ENCODE measurements at places on chromosomes 3 and 15.
A peak's percentile ranks its signal among the peaks of the same experiment; 100 is the strongest.

DNA sequence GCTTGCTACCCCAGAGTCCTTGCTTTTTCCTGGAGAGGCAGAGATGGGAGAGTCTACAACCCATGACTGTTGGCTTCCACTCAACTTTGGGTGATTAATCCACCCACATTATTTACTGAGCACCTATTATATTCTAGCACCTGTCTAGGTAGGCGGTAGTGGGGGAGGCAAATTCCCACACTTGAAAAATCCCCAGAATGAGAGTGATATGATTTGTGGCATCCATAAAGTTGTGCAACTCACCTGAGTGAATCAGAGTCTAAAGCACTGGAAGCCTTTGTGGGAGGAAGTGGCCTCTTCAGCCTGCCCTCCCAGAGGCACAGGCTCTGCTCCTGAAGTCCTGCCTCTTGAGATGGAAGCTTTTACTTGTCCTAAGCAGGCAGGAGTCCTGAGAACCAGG, 40.4 kb upstream of the CTNNB1 start:
- DNase-seq, result no peak

DNA sequence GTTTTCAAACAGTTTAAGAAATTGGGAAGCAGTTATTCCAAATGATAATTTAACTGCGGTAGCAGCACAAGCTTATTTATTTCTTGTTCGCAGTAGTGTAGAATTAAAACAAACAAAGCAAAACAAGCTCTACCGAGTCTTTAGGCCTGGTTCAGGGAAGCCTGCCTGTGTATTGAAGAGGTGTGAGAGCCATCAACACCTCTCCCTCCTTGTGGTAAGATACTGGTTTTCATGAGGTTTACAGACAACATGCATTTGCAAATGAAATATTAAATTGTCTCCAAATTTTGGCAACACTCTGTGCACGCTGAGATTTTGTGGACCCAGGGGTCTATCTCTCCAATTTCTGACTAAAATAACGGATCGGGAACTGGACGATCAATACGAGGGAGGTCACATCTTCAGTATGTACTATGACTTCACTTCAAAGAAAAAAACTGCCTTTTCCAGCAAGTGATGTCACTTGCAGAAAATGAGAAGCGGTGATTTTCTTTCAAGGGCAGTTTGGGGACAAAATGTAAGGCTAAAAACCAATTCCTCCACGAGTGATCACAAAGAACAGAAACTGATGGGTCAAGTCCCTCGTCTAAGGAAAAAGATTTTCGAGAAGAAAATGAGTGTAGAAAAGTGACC, 721 bp downstream of the ATR start:
- DNase-seq, result no peak

DNA sequence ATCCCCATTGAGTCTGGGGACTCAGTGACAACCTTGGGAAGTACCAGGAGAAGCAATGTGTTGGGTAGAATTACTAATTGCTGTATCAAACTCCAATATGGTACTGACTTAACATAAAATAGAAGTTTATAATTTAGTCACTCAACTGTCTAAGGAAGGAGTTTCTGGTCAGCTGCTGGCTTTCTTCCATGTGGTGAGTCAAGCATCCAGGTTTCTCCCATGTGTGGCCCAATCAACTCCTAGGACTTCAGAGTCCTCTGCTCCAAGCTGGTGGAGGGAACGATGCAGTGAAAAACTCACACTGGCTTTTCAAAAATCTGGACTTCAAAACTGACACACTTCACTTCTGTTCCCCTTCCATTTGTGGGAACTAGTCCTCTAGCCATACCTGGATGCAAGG, 25.2 kb downstream of the WNT5A start:
- no peak for DNase-seq

DNA sequence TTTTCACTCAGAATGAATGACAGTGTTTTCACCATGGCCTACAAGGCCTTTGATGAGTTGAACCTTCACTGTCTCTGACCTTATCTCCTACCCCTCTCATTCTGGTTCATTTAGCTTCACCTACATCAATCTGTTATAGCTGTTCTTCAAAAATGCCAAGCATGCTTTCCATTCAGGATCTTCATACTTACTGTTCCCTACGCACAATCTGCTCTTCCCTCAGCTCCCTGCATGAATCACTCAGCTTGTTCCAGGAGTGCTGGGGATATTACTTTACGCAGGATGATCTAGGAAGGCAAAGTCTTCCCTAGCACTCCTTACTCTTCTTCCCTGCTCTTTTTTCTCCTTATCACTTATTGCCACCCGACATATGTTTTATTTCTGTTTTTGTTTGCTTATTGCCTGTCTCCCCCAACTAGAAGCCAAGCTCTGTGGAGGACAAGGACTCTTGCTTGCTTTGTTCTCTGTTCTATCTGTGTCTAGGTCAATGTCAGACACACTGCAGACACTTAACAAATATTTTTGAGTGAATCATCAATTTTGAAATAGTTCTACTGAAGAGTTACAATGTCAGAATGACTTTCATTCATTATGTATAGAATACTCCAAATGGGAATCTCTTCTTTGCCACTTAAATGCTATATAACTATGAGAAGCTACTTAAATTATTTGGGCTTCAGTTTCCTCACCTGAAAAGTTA, 238.3 kb upstream of the FEZF2 start:
- no peak for DNase-seq

DNA sequence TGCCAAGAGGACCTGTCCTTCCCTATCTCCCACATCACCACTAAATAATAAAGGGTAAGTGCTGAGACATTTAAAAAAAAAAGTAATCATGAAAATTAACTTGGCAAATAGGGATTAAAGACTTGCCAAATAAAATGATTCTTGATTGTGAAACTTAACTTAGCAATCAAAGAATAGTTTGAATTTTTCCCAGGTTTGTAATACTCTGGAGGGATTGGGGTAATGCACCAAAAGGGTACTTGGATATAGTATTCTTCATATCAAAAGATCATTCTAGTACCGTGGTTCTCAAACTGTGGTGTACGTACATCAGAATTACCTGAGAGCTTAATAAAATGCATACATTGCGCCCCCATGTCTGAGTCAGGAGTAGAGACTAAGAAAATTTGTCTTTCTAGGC, 28.5 kb downstream of the CALML4 start:
- DNase-seq, result no peak

DNA sequence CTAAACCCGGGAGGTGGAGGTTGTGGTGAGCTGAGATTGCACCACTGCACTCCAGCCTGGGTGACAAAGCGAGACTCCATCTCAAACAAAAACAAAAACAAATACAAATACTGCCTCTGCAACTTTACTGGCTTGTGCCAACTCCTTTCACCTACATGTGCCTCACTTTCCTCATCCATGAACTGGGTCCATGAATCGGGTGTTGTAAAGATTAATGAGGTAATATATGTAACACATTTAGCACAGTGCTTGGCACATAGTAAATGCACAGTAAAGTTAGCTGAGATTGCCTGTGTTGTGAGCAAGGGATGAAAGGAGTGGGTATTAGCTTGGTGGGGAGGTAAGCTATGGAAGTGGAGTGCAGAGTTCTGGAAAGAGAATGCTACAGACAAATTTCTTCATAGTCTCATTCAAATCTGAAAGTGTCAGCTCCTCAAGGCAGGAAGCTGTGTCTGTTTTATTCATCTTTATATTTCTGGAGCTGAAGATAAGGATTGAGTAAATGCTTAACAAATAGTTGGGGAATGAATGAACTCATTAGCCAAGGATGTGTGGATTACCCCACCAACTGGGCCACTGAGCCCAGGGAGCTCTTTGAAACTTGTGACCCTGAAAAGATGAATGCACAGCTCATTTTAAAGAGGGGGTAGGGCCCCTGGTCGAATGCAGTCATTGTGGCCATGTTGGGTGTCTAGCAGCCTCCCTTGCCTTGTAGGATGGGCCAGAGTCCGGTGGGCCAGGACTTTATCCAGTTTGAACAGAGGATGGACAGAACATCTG, 7.7 kb upstream of the CDCP1 start:
- no peak for DNase-seq

GRCh38 chr3:178155521-178155920, 380.7 kb upstream of the KCNMB2 start:
- no peak for DNase-seq

DNA sequence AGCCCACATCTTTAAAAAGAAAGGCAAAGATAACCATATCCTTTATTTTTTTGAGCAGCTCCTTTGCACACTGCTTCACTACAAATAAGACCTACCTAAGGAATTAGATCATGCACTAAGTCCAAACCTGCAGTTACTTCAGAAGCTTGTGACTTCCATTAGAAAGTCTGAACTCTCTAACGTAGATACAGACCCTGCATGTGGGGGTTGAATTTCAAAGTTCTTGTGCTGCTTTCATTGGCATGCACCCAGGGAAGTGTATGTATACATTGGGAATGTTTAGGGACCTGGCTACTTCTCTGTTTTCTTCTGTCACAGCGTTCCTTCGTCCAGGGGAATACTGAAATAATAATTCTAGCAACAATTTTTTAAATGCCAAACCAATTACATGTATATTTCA, 185.2 kb upstream of the IL12A start:
- DNase-seq, result no peak

DNA sequence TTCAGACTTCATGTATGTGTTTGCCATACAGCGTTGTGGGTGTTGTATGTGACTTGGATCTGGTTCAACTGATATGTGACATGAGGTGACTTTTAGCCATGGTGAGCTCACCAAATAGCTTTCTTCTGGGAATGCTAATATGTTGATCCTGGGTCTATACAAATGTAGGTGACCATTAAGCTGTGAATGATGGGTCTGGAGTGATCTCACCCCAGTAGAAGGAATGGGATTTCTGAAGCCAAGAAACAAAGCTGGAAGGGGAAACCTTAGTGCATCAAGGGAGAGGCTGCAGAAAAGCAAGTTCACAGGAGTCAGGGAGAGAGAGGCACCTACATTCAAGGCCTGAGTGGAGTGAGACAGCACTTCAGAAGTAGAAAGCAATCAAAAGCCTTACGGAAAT, 421.0 kb upstream of the THRB start:
- DNase-seq, result no peak

DNA sequence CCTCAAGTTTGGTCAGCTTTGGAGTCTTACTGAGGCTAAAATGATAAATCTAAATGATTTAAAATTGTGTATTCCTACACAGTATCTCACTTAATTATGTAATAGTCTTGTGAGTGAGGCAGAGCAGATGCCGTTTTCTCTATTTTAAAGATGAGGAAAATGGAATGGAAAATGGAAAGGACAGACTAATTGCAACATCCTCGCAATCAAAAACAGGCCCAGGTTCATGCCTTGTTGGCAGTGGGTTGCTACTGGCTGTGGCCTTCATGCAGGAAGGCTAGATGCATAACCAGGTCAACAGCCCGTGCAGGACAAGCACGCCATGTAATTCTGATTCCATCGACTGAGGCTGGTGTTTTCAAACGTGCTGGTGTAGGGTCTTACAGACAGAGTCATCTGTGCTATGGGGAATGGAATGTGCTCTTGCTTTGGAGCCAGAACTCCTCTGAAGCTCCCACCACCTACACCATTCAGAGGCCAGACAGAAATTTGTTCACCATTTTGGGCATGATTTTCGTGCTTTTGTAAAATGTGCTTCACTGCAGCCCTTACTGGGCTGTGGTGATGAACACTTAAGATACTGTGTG, 37.9 kb downstream of the MLH1 start:
- no peak for DNase-seq

DNA sequence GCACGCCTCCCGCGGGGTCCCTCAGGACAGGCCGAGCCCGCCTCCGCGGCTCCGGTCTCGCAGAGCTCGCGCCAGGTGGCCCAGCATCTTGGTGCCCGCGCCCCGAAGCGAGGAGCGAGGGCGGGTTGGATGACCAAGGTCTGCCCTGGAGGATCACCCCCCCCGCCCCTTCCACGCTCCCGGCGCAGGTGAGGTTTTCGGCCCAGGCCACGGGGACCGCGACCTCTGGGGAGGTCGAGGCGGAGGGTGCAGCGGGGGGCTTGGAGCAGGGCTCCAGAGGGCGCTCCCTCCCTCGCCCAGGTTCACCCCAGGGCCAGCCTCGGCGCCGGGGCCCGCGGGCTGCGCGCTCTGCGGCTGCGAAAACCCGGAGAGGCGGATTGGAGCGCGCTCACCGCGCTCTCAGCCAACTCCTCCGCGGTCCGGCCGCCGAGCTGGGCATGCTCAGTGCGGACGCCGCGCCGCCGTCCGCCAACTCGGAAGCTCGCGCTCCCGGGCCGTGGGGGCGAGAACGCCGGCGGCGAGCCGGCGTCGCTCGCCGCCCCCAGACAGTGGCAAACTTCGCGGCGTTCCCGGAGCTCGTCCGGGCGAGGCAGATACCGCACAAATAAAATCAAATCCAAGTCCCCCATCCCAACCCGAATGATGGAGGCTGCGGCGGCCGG, at the start of gene MED12L:
Gene MED12L (plus strand): TSS at position 438 of the 662 bp plus-strand sequence. CDS start 1,263 bp downstream, outside the sequence.
- DNase-seq, result peak; percentile 32

GRCh38 chr15:88874684-88875083, 20.7 kb downstream of the HAPLN3 start:
- DNase-seq, result no peak

- DNase-seq, result no peak
These were observed 13.9 kb upstream of the PRICKLE2 start for GRCh38 chr3:64238971-64239667.

All from stimulated activated CD8-positive, alpha-beta memory T cell treated with anti-CD3 and anti-CD28 coated beads, Interleukin-15, amount 100 ng/mL, for 4 hours (primary cell).